Anterior cingulate cortex (tissue), 58 donors: ENCODE measurements at places on chromosomes 4 and X.

DNA sequence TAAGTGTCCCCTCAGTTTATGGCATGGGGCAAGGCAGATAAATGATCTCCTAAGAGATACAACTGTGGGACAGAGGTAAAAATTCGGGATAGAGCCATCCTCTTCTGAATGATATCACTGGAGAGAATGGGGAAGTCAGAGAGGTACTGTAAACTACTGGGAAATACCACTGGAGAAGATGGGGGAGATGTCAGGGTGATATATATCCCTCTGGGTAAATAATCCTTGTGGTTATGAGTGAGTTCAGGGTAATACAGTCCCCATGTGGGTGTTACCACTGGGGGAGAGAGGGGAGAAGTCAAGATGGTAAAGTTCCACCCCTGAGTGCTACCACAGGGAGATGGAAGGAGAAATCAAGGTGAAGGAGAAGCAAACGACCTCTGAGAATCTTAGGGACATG lies 63.9 kb upstream of the ZNF81 start:
- no peak for DNase-seq

DNA sequence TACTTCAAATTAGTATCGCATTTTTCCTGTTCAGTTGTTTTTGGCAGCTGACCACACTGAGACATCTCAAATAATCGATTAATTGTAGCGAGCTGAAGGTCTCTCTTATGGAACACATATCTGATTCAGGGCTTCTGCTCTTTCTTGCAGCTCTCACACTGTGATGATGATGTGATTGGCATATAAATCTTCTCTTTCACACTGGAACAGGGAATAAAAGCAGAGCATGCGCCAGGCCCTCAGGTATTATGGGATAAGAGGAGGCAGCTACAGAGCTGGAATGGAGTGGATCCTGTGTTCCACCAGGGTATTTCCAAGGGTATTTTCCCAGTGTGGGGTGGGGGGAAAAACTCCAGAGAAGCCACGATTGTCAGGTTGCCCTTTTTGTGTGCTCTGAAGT lies 265.4 kb upstream of the CASK start:
- DNase-seq = no peak

GRCh38 chr4:79964020-79964399 lies 109.0 kb downstream of the ANTXR2 start:
- no peak for DNase-seq

GRCh38 chr4:94724016-94724790 lies 33.6 kb upstream of the BMPR1B start:
- no peak for DNase-seq

GRCh38 chr4:44231006-44231405 lies 217.6 kb downstream of the KCTD8 start:
- DNase-seq = no peak

GRCh38 chr4:164221631-164222030 lies 532.3 kb upstream of the SMIM31 start:
- no peak for DNase-seq

- DNase-seq = no peak
Observed at GRCh38 chr4:978957-979701, 5.8 kb upstream of the DGKQ start.

GRCh38 chr4:145043306-145043705 lies 54.7 kb downstream of the ANAPC10 start:
- no peak for DNase-seq

DNA sequence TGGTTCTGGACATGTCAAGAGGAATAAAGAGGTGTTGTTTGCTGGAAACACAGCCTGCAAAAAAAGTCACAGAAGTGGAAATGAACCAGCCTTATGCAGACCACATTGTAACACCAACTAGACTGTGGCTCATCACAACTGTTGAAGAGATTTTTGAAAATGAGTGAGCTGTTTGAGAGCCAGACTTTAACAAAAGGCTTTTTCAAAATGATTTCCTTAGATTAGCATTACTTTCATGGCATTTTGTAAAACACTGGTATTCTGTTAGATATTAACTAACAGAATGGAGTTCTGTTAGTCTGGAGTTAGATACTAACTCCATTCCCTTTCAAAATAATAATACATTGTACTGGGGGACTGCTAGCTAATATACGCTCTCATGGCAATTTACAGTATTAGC lies 60.6 kb upstream of the GABRA2 start:
- DNase-seq = no peak

- DNase-seq = peak; percentile 12
Observed at GRCh38 chr4:4575284-4576211, 33.7 kb upstream of the STX18 start.

DNA sequence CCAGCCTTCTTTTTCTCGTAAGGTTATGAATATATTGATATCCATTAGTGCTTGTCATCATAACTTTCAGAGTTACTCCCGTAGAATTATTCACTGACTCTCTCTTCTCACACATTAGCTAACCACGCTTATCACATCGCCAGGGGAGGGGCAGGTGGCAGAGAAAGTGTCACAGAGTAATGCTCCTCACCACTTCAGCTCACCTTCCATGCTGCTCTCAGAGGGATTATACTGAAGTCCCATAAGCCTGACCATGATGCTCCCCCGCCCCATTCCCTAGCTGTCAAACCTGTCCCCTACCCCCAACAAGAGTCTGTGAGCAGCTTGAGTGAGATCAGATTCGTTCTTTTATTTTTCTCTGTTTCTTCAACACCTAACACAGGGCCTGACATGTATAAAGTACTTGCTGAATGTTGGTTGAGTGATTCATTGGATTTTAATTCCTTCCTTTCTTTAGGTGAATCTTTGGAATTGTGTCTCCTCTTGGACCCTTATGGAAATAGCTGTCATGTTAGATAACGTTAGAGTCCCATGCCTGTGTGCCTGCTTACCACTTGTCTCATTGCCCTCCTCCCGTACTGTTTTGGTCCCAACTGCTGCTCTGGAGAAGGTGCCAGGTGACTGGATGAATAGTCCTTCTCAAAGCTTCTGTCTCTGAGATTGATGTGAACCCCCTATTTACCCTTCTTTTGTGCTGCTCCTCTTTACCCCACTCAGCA lies 55.1 kb downstream of the RS1 start:
- DNase-seq = no peak

DNA sequence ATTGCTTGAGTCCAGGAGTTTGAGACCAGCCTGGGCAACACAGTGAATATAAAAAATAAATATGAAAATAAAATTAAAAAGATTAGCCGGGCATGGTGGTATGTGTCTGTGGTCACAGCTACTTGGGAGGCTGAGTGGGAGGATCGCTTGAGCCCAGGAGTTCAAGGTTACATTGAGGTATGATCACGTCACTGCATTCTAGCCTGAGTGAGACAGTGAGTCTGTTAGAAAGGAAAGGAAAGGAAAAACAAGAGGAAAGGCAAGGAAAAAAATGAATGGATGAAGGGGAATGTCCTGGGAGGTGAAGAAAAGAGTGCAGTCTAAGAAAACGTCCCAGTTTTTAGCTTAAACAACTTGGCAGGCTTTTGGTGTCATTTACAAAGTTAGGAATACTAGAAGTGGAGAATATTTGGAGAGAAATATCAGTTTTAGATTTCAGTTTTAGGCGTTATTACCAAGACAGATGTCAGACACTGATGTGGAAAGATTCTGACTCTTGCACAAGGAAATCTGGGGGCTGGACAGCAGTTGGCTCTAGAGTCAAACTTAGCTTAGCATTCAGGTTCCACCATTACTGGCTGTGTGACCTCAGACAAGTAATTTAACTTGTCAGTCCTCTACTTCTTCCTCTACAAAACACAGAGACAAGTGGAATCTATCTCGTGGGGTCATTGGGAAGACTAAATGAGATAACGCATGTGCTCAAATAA lies 139.0 kb downstream of the TSPAN5 start:
- DNase-seq = no peak

DNA sequence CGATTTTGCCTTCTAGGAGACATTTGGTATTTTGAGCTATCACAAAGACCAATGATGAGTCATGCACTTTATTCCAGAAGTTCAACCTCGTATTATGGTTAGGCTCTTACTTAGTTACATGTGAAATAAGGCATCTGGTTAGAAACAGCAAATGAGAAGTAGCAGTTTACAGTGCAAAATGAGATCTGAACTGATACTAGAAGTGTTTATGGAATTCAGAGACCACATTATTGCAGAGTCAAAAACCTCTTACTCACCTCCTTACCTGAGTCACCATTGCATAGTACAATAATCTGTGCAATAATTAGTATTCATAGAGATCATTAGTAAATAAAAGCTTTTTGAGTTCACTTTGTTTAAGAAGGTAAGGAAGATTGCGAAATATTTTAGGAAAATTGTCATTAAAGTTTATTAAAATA lies 38.7 kb downstream of the SEC24B start:
- no peak for DNase-seq

DNA sequence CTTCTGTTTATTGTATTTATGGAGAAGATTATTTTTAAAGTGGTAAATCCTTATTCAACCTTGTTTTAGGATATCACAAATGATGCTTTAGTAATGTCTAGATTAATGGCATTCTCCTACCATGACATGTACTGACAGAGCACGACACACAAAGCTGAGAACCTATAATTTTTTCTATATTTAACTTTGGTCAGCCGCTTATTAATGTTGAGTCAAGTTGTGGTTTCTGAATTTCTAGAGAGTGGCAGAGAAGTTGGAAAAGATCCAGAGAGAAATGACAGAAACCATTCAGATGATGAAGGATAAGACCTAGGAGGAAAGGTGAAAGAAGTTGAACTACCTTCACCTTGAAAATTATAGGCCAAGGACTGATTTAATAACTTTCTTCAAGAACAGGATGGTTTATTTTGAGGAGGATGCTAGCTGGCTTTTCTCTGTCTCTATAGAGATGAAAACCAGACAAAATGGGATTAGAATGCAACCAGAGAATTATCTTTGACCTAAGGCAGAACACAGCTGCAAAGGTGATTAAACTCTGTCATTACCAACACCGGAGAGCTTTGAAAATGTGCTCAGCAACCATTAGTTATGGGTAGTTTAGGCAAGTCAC lies 62.6 kb upstream of the TSPAN5 start:
- no peak for DNase-seq

- no peak for DNase-seq
Observed at GRCh38 chrX:69531031-69531755, 27.1 kb downstream of the NALF2 start.

DNA sequence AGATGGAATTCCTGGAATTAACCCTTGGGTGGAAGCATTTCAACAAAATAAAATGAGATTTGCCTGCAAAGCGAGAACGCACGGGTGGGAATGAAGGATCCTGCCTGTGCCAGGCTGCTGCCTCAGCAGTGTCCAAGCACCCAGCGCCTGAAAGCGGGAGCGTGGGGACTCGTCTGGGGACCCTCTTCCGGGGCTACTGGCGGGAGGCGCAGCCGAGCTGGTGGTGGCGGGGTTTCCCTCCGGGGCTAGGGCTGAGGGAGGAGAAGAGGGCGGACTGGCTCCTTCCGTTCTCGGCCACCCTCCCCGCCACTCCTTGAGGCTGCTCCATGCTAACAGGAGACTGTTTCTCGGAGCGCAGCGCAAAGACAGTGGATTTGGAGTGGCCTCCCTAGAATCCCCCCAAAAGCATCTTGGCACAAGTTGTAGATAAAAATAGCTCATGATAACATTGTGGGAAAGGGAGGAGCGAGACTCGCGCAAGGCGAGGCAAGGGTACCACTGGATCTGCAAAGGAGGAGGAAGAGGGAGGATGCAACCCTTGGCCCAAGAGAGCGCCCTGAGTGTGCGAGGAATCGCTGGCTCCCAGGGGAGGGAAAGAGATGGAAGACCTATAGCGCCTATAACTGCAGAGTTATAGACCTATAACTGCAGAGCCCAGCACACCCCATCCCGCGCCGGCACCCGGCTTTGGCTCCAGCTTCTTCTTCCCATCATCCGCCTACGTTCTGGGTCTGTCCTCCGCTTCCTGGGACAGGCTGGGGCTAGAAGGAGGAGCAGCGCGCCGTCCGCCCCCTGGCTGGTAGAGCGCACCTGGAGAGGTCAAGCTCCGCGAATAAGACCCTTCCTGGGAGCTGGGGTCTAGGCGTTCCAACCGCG lies 1.3 kb downstream of the HS3ST1 start:
- no peak for DNase-seq

DNA sequence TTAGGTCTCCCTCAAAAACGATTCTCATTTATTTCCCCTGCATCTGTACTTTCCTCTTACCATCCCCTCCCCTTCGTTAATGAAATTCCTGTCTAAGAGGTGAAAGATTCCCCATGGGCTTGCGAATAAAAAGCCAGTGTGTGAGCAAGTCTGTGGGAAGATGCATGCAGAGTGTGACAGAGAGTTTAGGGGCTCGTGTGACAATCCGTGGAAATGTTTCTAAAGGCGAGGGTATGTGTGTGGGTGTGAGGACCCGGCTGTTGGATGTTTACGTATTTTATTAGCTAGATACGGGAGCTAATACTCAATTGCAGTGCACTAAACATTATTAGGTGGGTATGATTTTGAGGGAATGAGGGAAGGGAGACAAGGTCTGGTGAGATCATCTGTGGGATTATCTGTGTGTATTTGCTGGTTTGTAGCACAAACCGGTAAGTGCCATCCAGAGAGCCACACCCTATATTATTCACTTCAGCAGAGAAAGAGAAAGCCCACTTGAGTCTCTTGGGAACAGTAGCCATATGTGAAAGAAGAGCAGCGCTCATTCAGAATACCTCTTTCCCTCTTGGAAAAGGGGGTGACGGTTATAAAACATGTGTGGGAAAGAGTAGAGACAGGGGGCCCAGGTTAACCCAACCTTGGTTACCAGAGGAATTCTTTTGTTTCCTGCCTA lies 893 bp upstream of the HOPX start:
- no peak for DNase-seq

GRCh38 chr4:184344435-184344834 lies 126.8 kb upstream of the ENPP6 start:
- no peak for DNase-seq

- no peak for DNase-seq
Observed at GRCh38 chr4:878796-879728, 53.1 kb downstream of the GAK start.
